PC-3 (cell line): ENCODE measurements at places on chromosomes 6 and 20.

DNA sequence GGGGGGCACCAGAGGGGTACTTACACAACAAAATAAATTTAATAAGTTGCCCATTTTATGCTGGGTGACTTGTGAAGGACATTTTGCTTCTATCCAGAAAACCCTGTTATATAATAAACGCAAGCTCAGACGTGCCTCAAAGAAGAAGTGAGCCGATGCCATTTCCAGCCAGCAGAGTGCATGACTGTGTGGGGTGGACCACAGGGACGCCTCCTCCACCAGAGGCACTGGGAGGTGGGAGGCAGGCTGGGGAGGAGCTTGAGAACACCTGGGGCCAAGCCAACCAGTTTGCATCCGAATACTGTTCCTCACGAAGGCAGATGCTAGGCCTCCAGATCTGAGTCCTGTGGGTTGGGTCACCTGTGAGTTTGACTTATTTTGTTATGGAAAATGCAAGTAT lies 363.8 kb downstream of the RNGTT start:
- DNase-seq: no peak

GRCh38 chr6:25889877-25890853 lies 16.1 kb upstream of the SLC17A3 start:
- DNase-seq: peak; percentile 75

DNA sequence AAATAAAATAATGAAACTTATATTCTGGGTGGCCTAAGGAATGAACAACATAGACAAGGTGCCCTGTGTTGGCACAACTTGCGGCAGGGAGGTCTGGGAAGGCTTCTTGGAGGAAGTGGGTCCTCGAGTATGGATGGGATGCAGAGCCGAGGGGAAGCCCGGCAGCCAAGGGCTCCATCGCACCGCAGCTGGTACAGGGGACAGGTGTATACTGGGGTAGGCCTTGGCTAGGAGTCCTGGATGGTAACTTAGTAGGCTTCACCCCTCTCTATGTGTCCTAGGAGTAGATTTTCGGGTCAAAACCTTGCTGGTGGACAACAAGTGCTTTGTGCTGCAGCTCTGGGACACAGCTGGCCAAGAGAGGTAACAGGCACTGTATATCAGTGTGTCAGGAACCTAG lies 28.0 kb downstream of the RAB44 start:
- no peak for DNase-seq

DNA sequence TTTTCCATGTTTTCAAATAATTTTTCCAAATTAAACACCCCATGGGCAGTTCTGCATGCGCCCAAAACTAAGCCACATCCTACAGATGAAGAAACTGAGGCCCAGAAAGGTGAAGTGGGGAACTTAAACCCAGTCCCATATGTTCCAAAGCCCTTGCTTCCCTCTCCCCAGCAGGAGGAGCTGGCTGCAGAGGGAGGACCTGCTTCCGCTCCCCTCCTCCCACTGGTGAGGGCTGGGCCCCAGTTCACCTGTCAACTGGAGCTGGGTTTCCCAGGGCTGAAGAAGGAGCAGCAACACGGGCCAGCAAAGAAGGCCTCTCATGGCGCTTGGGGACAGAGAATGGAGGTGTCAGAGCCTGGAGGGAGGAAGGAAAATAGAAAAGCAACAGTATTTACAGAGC lies 1.4 kb upstream of the RBPJL start:
- no peak for DNase-seq

GRCh38 chr6:45930420-45931040 lies 85.1 kb downstream of the CLIC5 start:
- peak; percentile 82 for DNase-seq

GRCh38 chr6:132190815-132191175 lies 210.5 kb downstream of the MOXD1 start:
- no peak for DNase-seq

DNA sequence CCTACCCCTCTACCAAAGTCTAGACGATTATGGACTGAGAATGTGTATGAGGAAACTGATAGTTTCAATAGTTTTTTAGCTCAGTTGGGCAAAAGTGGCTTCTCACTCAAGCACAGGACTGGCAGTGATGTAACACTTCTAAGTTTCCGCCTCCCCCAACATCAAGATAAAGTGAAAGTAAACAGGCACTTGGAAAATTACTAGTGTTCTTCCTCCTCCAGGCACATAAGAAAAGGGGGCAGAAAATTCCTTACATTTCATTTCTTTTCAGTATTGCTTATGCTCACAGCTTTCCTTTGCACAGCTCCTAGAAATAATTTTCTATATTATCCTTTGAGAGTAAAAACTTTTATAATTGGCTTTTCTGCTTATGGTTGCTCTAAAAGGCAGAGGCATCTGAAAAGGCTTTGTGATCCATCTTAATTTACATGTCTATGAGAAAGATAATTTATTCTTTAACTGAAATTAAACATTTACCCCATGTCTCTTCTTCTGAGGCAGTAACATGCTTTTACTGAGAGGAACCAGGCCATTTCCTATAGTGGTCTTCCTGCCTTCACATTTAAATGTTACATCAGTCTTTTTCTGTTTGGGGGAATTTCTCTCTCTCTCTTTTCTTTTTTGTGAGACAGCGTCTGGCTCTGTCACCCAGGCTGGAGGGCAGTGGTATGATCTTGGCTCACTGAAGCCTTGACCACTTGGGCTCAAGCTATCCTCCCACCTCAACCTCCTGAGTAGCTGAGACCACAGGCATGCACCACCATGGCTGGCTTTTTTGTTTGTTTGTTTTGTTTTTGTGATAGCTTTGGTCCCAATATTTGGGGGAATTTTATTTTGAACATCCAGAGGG lies 65.0 kb upstream of the EEF1A1 start:
- peak; percentile 72 for DNase-seq

GRCh38 chr6:34223381-34223955 lies 13.2 kb upstream of the HMGA1 start:
- no peak for DNase-seq

- DNase-seq: no peak
Measured at GRCh38 chr6:138795809-138796603, at the start of gene ECT2L. Gene ECT2L (plus strand): TSS chr6:138796087. CDS start chr6:138813275, 17,188 bp downstream.

- peak; percentile 43 for DNase-seq
Measured at GRCh38 chr6:73519926-73520687, 725 bp downstream of the EEF1A1 start.

DNA sequence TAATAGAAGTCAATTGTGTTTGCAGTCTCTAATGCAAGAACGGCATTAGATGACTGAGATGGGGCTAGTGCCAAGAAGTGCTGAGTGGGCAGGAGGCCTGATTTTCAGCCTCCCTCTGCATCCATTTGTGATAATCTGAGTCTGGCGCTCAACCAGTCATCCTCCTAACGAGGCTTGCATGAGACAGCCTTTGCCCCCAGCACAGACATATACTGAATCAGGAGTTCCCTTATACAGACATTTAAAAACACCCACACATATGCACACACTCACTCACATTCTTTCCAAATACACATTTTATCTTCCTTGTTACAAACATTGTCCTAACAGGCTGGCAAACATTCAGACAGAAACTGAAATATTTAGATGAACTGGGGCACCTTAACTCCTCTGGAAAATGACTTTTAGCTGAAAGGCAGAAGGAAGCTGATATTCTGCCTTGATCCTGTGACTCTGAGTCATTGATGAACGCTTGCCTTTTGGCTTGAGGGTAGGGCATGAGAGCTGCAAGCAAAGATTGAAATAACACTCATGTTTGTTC lies 562.3 kb downstream of the DHX35 start:
- no peak for DNase-seq

DNA sequence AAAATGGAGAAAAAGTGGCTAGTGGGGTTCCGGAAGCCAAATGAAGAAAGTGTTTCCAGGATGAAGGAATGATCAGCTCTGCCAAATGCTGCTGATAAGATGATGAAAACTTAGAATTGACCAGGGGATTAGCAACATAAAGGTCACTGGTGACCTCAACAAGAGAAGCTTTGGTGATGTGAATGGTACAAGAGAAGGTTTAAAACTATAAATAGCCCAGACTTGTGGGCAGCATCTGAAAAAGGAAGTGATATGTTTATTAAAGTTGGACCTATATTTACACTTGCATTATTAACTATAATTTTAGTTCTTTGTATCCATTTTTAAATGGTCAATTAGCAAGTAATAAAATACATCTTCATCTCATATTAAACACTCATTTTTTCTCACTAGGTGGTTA lies 45.1 kb downstream of the CGA start:
- no peak for DNase-seq

DNA sequence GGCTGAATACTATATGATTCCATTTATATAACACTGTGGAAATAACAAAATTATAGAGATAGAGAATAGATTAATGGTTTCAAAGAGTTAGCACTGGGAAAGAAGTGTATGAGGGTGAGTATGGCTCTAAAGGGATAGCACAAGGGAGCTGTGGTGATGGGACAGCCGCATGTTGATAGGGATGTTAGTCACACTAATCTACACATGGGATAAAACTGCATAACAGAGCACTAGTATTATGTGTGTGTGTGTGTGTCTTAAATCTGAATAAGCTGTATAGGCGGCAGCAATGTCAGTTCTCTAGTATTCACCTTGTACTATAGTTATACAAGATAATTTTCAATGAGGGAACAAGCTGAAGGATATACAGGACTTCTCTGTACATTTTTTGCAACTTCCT lies 5.8 kb downstream of the CGA start:
- no peak for DNase-seq

DNA sequence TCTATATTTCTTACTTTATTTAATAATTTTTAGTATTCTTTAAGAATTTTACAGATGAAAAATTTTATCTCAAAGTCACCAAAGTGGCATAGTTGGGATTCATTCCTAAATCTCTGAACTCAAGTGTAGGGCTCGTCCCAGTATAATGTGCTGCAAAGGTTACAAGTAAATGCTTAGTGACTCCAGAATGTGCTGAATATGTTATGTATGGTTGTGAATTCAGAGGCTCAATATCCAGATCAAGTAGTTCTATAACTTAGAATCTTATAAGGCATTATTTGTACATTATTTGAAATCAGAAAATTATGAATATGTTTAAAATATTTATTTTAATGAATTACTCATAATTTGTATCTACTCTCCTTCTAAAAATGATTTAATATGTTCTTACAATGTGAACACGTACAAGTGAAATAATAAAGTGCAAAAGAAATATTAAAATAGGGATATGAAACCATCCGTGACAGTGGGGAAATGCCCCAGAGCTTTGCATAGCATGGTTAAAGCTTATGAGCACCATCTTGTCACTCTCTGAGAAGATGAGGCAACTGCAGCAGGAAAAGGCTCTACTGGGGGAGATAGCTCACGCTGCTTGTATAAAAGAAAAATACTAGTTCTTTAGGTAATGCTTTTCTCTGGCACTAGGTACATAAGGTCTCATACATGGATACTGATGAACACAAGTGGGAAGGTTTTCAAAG lies 259.0 kb downstream of the FOXC1 start:
- no peak for DNase-seq

DNA sequence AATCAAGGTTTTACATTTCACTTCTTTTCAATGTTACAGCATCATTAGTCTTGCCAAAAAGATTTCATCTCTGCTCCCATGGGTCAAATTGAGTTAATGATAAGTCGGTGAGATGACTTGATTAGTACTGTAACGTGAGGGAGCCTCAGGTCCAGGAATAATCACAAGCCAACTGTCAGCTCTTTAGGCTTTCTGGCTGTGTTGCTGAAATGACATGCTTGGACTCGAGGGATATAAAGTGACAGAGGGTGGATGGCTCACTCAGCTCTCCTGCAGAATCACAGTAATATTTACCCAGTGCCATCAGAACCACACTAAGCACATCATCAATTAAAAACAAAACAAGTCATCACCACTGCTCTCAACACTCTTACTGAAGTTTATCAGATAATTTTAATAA lies 196.2 kb upstream of the THEMIS start:
- no peak for DNase-seq

- DNase-seq: no peak
Measured at GRCh38 chr6:40431706-40432105, 155.5 kb downstream of the LRFN2 start.

DNA sequence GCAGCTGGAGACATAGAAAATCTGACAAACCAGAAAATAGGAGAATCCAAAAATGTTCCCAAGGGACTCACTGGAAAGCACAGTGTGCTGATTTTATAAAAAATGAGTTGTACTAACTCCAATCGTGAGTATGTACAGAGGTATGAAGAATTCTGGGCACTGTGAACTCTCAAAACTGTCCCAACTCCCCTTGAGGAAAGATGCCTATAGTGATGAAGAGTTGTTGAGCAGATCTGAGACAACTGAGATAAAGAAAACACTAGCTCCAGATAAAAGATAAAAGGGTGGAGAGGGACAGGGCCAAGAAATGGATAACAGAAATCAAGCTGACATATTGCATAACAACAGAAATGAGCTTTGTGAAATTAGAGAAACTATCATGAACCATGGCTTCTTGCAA lies 481.4 kb downstream of the MAFB start:
- no peak for DNase-seq

GRCh38 chr6:336159-337114 lies 44.1 kb downstream of the DUSP22 start:
- DNase-seq: no peak

- no peak for DNase-seq
Measured at GRCh38 chr20:37531856-37532255, 4.2 kb upstream of the BLCAP start.

DNA sequence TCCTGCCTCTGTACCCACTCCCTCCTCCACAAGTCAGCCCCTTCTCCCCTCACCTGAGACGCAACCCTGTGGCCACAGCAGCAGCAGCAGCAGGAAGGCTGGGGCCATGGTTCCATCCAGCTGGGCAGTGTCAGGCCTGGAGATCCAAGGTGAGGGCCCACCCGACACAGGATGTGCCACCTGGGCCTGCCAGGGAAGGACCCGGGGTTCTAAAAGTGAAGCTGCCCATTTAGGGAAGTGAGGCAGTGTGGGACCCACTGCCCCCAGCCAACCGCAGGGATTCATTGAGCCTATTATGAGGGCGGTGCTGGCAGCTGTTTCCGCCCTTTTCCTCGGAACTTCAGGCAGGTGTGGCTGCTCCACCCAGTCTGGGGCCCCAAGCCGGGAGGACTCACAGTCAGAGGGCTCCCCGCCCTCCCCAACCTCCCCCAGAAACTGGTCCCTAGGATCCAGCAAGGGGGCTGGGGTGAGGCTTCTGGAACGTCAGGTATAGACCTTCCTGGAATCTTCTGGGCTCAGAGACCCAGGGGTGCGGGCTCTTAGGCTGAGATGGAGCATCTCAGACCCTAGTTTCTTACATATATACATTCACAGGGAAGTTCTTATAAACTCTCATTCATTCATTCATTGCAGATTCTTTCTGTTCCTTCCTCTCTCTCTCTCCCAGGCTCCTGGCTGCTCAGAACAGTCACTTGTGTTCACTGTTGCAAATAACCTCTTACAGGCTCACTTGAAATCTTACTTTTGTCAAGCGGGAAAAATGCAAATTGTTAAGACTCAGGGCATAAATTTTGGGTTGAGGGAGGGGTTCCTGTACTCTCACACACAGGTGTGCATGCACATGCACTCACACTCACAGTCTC lies at the start of gene TREML2:
TSS of gene TREML2 (minus strand) at position 249 of the 863 bp plus-strand sequence. CDS start at position 108, 141 bp downstream.
- DNase-seq: no peak
